ENCODE measurements at places on chromosomes 2 and 18.
A peak's percentile ranks its signal among the peaks of the same experiment; 100 is the strongest.

DNA sequence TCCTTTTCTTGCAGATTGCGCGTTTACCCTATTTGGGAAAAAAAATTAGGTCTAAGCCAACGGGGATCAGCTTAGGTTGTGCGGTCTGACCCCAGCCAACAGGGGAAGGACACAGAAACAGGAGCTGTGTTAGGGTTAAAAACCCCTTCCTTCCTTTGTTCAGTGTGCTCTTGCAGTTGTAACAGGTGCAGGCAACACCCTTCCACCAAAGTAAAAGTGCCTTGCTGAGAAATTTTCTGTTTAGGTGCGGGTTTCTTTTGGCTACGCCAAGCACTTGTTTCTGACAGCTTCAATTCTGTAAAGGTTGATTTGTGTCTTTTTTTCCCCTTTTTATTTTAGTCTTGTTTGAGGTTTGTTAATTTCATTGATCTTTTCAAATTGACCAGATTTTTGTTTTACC is 92.5 kb downstream of the PTPN4 start:
- DNase-seq, result no peak

- no peak for DNase-seq
Observed at GRCh38 chr18:10488017-10488416, 33.6 kb downstream of the APCDD1 start.

DNA sequence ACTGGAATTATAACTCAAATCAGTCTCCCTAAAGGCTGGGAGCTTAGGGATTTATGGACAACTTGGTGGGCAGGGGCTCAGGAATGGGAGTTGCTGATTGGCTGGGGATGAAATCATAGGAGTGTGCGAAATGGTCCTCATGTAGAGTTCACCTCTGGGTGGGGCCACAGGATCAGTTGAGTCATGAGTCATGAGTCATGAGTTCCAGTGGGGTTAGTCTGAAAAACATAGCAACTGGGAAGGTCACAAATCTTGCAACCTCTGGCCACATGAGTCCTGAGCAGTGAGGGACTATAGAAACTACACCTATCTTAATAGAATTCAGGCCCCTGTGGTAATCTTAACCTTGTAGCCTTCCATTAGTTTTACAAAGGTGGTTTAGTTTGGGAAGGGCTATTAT is 383.3 kb downstream of the RBM43 start:
- DNase-seq, result no peak

DNA sequence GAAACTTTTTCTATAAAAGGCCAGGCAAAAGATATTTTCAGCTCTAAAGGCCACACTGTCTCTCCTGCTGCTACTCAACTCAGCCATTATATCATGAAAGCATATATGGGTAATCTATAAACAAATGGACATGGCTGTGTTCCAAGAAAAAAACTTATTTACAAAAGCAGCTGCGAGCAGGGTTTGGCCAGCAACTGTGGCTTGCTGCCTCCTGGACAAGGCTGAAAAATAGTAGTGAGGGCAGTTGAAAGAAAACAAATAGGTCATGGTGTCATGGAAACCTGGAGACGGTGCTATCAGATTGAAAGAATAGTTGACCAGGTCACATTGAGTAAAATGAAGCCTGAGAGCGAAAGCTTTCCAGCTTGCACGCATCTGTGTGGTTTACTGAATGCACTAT is 89.2 kb upstream of the LRATD1 start:
- no peak for DNase-seq

DNA sequence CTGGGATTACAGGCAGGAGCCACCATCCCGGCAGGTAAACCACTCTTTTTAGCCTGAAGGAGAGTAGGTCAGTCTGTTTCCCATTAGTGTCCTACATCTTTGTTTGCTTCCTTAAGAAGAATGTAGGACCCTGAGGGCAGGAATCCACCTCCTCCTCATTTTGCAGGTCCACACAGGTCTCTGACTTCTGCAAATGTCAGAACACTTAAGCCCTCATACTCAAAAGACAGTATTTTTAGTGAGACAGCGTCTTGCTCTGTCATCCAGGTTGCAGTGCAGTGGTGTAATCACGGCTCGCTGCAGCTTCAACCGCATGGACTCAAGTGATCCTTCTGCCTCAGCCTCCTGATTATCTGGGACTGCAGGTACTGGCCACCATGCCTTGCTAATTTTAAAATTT is 9.3 kb downstream of the PSTPIP2 start:
- DNase-seq, result no peak

DNA sequence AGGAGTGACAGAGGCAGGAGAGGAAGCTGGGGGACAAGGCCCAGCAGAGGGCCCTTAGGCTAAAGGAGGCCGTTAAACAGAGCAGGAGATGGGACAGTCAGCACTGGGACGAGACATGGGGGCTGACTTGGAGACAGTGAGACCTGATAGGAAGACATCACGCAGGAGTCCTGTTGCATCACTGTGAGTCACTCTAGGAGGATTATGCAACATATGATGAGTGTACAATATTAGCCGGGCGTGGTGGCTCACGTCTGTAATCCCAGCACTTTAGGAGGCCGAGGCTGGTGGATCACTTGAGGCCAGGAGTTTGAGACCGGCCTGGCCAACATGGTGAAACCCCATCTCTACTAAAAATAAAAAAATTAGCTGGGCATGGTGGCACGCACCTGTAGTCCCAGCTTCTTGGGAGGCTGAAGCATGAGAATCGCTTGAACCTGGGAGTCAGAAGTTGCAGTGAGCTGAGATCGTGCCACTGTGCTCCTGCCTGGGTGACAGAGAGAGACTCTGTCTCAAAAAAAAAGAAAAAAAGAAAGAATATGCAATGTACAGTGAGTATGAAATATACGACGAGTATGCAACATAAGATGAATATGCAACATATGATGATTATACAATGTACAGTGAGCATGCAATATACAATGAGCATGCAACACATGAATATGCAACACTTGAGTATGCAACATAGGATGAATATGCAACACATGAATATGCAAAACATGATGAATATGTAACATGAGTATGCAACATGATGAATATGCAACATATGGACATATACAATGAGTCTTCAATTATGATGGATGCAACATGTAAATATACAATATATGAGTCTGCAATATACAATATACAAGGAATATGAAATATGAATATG is 83.3 kb upstream of the ID2 start:
- DNase-seq, result no peak

GRCh38 chr2:240595381-240596079 is 9.0 kb downstream of the CAPN10 start:
- no peak for DNase-seq

DNA sequence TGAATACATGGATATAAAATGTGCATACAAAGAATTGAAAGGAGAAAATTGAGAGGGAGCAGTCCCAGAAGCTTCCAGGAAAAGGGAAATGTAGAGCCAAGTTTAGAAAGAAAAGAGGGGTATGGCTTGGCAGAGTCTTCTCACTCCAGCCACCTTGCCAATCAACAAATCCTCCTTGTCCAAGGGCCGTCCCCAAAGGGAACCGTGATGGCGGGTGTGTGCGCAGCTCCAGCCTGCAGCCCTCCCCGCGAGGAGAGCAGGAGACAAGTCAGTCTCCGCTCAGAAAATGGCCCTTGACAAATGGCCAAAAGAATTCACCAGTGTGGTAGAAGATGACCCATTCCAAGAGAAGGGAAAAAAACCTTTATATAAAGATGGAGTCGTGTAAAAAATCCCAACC is 448.3 kb upstream of the POU3F3 start:
- DNase-seq, result no peak

DNA sequence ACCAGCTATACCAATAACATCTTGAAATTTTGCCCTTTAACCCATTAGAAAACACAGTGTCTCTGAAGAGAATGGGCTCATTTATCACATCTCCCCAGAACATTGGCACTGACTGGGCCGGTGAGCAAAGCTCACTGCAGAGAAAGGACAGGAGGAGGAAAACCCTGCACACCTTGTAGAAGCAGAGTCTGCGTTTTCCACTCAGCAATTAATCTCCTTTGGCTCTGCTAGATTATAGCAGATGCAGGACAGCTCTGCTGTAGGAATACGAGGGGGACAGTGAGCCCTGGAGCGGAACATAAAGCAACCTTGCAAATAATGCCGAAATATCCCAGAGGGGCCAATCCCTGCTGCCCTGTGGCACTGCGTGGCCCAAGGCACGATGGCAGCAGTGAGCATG is 113.9 kb downstream of the TSN start:
- no peak for DNase-seq

DNA sequence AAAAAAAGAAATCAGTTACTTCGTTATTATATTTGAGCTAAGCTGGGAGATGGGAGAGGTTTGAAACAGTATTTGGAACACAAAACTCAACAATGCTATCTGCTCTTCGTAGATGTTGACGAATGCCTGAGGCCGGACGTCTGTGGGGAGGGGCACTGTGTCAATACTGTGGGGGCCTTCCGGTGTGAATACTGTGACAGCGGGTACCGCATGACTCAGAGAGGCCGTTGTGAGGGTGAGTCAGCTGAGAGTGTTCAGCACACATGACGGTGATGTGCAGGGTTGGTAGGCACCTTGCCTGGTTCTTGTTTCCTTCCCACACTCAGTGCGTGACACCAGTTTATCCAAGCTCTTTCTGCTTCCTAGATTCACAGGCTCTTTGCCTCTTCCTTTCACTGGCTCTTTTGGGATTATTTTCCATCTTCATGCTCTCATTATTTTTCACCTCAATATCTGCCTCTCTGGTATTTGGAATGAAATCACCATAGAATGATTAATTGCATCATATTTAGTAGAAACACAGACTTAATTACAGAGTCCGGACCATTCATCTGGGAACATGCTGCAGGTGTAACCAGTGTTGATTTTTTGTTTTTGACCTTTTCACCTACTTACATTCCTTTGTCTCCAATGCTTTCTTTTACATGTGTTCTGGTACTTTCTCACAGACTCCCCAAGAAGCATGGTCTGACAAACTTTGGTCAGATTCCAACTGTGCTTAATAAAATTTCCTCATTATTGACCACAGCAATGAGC is 200.6 kb upstream of the RASGRP3 start:
- no peak for DNase-seq

- DNase-seq, result no peak
Observed at GRCh38 chr18:75521816-75522215, 94.3 kb upstream of the SMIM21 start.

DNA sequence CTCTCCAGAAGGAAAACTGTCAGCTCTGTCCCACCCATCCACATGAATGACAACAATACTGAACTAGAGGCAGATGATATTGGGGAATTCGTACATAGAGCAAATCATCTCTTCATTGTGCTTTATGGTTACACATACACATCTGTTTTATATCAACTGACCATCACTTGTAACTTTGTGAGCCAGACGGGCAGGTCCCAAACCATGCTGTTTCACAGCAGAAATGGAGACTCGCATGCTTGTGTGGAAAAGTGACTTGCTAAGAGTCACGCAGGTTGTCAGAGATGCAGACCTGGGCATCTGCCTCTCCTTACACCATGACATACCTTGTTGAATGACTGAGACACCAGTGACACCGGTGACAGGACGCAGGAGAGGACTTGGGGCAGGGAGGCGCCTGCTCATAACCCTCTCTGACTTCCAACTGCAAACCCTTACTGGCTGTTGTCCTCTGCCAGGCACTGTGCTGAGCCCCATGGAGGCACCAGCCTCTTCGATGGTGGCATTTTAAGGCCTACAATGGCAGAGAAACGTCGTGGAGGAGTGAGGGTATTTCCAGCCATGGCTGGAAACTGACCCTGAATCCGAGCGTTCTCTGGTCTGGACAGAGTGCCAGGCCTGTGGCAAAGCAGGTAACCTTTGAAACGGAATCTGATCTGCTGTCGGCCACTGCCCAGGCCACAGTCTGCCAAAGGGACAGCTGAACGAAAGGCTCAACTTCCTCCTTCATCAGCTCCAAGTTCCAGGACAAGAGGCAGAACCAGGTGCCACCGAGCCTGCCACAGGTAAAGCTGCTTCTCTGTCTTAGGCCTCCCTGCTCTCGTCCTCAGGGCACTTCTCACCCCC is 26.9 kb upstream of the ROCK2 start:
- DNase-seq, result no peak

DNA sequence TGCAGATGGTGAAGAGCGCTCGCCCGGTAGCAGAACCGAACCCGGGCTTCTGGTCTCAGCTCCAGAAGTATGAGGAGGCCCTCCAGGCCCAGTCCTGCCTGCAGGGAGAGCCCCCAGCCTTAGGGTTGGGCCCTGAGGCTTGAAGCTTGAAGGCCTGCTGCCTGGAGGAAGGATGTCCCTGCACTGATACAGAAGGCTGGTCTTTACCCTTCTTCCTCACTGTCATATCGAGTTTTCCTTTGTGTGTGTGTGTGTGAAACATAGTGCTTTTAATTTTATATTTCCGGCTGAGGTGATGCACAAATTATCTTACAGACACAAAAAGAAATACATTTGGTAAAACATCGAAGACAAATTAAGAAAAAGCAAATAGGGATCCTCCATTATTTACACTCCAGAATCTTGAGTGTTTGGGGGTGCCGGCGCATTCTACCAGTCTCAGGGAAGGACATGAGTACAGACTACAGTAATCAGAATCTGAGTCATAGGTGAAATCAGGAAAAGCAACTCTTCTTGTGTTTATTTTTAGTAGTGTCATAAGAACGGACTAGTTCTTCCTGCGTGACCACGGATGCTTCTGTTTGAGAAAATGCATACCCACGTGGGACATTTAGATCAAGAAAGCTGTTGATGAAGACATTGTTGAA is 1.3 kb downstream of the DUSP28 start:
- peak; percentile 73 for DNase-seq

DNA sequence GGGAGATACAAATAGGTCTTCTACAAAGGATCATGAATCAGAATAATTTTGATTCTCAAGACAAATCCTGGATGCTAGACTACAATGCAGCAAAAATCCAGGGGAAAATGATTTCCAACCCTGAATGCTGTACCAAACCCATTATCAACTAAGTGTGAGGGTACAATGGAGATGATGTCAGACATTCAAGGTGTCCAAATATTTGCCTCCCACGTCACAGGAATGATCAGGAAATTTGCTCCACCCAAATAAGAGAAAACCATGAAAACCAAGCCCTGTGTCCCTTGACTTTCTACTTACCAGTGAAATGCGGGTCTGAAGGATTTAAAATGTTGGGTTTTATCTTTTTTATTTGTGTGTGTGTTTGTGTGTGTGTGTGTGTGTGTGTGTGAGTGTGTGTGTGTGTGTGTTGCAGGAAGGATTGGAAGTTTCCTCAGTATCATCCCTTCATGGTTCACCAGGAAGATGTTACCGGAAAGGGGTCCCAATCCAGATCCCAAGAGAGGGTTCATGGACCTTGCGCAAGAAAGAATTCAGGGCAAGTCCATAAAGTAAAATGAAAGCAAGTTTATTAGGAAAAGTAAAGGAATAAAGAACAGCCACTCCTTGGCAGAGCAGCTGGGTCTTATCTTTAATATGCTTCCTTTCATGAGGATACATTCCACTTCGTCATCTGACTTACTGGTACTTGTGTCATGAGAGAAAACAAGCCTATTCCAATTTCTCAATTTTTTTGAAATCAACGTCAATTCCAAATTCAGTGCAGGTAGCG is 61.1 kb upstream of the ID2 start:
- no peak for DNase-seq

DNA sequence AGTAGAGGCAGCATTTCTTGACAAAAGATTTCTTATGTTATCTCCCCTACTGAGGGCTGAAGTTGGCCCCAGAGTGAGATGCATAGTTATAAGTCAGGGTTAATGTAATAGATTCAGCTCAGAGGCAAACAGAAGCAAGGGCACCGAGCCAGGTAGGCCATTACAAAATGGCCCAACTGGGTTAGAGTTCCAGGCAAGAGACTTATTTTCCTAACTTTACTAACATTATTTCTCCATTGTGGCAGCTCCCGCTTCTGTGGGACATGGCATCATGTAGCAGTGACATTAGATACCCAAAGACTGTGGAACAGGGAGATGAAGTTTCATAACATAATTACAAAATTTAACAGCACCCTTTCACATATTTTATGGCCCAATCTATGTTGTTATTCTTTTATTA is 27.1 kb downstream of the TSPYL6 start:
- DNase-seq, result no peak

Data from pons (tissue), 1 donor.